ENCODE measurements at places on chromosomes 2 and 18.
A peak's percentile ranks its signal among the peaks of the same experiment; 100 is the strongest.

GRCh38 chr2:135913727-135914365 is 37.6 kb upstream of the MCM6 start:
- DNase-seq: no peak

DNA sequence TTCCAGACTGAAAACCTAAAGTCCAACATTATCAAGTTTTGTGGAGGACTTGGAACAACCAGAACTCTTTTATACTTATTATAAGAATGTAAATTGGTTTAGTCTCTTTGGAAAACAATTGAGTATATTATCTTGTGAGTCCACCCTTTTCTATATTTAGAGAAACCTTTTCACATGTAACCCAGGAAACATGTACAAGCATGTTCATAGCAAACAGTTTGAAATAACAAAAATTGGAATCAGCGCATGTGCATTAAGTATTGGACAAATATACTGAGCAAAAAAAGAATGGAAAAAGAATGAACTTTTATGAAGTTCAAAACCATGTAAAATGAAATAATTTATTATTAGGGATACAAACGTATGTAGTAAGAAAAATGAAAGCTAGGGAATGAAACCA is 246.0 kb downstream of the WDR7 start:
- DNase-seq: no peak

DNA sequence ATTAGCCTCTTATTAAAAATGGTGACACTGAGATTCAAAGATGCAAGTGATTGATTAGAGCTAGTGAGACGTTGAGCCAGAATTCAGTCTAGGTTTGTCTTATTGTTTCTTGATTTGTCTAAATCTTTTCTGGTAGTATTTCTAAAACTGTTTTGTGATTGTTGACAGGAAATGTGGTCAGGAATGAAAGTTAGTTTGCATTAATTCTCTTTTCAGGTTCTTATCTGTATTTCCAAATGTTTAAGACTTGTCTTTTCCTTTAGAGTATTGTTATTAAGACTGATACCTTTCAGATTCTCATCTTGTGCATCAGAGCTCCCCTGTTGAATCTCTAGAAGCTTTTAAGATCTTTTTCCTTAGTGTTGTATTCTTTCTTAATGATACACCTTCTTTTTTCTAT is 89.3 kb downstream of the MBD5 start:
- no peak for DNase-seq

GRCh38 chr2:23427976-23428375 is 43.0 kb downstream of the KLHL29 start:
- DNase-seq: peak; percentile 32

DNA sequence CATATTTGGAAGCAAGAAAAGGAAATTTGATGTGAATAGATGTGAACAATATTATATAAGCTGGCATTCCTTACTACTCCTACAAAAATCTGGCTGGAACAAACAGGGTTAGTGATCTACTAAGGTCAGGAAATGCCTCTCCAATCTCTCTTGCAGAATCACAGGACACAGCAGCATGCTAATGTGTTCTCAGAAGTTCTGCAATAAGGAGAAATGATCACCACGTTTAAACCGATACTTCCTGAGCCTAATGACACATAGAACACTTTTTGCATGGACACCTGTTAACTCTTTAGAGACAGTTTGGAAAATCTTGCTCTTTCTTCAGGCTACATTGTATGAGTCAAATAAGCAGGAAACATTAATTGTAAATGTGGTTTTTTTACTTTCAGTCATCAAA is 89.6 kb upstream of the MAP3K20 start:
- DNase-seq: no peak

DNA sequence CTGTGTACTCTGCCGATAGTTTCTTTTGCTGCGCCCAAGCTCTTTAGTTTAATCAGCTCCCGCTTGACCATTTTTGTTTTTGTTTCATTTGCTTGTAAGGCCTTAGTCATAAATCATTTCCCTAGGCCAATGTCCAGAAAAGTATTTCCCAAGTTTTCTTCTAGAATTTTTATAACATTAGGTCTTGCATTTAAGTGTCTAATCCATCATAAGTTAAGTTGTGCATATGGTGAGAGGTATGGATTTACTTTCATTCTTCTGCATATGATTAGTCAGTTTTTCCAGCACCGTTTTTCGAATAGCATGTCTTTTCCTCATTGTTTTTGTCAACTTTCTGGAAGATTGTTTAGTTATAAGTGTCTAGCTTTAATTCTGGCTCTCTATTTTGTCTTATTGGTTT is 484.8 kb upstream of the CNTNAP5 start:
- no peak for DNase-seq

DNA sequence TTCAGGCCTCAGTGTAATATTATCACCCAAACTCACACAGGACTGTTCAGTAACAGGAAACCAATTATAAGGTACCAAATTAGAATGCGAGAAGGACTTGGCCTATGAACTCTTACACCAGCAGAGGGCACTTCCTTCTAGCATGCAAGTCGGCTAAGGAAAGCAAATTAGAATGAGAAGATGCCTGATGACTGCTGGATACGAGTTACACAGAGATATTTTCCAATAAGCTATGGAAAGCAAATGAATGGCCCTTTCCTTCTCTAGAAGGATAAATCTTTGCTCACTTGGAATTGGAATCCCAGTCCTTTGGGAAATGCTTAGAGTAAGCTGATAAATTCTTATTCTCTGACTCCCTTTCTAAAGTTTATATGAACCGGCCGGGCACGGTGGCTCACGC is 109.8 kb downstream of the AP1S3 start:
- peak; percentile 73 for DNase-seq

GRCh38 chr2:160406591-160407392 is 86.8 kb downstream of the RBMS1 start:
- DNase-seq: peak; percentile 80

GRCh38 chr18:36139245-36139644 is 9.5 kb downstream of the ELP2 start:
- DNase-seq: no peak

DNA sequence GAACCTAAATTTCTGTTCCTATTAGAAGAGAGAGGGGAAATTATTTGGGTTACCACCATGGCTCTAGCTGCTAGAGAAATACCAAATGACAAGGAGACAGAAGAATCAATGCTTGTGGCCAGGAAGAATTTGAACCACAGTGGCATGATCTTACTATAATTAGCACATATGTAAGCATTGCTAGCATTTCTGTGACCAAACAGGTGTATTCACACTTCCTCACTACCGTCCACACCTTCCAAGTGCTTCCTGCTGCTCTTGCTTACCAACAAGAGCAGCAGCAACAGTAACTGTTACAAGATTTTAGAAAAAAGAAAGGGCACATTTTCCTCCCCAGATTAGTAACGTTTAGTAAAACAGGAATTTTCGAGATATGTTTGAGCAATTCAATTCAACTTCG is 60.5 kb downstream of the CDH7 start:
- no peak for DNase-seq

GRCh38 chr2:191318729-191319078 is 73.5 kb downstream of the MYO1B start:
- DNase-seq: peak; percentile 79

- no peak for DNase-seq
Observed at GRCh38 chr2:5403392-5403791, 288.8 kb upstream of the SOX11 start.

DNA sequence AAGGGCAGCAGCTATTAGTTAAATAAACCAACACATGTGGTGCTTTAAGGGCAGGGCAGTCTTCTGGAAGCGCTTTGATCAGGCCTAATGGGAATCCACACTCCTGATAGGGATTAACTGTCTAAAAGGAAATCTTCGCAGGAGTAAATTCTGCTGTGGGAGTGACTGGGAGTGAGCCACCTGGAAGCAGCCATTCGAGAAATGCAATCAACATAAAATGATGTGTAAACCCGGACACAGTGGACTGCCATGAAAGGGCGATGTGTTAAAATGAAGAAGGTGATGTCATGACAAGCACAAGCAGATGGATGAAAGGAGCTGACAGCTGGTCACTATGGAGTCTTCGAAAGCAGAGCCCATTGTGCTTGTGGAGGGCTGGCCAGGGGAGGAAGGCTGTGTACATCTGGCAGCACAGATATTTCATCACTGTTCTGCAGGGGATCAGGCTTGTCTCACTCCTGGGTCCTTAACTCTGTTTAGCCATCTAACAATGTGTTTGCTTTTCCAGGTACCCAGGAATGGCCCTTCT is 24.8 kb upstream of the GALNT14 start:
- no peak for DNase-seq

DNA sequence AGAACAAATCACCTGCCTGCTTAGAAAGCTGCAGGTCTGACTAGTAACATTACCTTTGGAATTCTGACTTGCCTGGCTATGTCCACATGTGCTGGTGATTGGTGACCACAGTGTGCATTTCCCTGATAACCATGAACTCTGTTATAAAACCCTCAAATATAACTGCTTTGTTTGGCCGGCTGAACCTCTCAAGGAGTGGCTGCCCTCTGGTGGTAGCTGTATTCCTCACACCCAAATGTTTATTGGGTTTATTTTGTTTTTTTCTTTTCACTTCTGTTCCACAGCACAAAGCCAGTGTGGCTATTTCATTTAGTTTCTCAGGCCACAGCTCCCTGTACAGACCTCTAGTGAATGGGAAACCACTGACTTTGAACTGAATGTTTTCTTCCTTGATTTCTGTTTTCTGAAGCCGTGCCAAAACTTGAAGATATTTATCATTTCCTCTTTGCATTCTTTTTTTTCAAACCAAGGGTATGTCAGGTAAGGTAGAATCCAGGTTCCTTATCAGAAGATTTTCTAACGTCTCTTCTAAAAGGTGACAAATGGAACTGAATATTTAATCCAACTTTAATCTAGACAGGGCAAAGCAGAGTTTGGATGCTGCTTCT is 549.0 kb upstream of the VRK2 start:
- DNase-seq: peak; percentile 80

DNA sequence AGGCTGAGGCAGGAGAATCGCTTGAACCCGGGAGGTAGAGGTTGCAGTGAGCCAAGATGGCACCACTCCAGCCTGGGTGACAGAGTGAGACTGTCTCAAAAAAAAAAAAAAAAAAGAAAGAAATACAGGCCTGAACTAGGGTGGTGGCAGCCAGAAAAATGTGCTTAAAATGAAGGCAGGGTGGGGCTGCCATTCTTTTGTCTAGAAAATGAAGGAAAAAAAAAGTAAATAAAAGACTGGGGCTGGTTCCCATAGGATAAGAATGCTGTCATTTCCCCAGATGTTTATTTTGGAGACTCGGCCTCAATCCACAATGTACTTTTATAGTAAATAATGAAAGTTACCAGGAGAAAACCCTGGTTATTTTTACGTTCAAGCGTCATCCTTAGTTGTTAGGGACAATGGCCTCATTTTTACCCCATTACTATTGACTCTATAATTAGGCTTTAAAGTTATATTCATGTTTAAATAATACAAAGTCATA is 58.9 kb downstream of the ATP8B1 start:
- DNase-seq: no peak

DNA sequence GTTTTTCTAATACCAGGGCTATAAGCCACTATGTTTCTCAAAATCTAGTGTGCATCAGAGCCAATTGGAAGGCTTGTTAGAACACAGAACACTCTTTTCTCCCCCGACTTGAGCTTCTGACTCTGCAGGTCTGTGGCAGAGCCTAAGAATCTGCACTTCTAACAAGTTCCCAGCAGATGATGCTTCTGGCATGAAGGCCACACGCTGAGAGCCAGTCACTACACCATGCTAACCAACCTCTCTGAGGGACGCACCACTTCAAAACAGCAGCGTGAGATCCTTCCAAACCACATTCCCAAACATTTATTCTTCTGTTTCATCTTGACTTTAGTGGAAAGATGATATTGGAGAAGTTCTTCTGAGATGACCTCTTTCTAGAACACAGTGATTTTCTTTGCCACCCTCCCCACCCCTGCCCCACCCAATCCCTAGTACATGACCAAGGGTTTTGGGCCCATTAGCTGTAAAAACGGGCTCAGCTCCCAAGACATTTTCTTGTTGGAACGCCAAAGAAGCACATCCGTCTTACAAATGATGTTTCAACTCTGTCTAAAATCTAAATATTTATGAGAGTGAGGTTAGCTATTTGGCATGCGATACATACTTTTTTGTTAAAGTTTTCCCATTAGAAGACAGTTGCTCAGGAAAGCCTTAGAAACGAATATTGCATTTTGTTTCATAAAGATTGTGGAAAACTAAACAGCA is 391.9 kb downstream of the TMEM182 start:
- peak; percentile 59 for DNase-seq

- no peak for DNase-seq
Observed at GRCh38 chr2:101064505-101064867, 62.4 kb downstream of the RPL31 start.

DNA sequence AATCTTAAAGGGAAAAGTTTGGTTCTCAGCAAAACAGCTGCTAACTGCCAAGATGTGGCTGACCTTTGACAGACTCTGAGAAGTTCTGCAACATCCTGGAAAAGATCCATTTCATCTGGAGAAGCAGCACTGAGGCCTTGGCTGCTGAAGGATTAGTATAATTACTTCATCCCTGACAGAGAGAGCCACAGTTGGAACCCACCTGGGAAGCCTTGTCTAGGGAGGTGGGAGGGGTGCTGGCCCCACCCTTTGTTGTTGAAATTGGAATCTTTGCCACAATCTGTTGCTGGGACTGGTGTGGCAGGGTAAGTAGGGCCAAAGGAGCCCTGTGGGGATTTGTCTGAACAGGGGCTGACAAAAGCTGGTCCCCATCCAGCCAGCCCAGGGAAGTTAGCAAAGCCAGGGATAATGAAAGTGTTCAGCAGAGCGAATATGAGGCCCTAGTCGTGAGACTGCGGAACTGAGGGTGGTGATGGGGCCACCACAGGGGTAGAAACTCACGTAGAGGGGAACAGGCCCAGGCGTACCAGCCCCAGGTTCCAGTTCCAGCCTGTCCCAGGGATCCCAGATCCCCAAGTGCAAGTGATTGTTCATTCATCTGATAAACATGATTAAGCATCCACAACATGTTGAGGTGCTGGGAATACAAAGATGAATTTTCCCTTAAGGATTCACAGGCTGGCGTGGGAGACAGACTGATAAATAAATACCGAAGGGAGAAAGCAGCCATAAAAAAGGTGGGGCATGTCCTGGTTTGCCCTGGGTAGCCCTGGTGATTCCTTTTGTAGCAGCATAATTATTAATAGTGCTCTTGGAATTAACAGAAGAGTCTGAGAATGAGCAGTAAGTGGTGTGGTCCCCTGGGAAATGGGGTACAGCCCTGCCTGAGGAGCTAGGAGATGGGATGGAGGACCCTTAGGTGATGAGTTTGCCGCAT is 60.0 kb downstream of the MYO1B start:
- no peak for DNase-seq

GRCh38 chr2:106996171-106996769 is 110.3 kb upstream of the ST6GAL2 start:
- DNase-seq: no peak

GRCh38 chr2:231621051-231621879 is 28.6 kb downstream of the TEX44 start:
- DNase-seq: peak; percentile 90

- no peak for DNase-seq
Observed at GRCh38 chr18:67117804-67118203, 398.7 kb downstream of the DSEL start.

DNA sequence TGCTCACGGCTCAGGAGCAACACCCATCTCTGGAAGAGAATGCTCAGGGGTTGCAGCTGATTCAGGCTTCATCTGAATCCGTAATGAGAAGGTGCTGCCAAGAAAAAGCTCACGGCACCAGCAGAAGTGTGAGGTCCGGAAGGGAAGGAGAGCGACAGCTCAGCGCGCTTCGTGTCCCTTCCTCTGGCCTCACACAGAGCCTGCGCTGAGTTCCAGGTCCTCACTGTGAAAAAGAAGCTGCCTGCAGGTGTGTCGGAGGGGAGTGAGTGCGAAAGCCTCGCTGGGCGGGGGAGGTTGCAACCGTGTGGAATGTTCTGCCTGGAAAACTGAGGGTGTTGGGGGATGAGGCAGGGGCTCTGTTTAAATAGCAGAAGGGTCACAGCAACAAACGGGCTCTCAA is 76.2 kb upstream of the TWIST2 start:
- DNase-seq: peak; percentile 38

All from endodermal cell (in vitro differentiated cells).